Stimulated activated CD8-positive, alpha-beta memory T cell treated with anti-CD3 and anti-CD28 coated beads, Interleukin-7, amount 100 ng/mL, for 1 hour (primary cell): ENCODE measurements at places on chromosomes 16 and 17.

DNA sequence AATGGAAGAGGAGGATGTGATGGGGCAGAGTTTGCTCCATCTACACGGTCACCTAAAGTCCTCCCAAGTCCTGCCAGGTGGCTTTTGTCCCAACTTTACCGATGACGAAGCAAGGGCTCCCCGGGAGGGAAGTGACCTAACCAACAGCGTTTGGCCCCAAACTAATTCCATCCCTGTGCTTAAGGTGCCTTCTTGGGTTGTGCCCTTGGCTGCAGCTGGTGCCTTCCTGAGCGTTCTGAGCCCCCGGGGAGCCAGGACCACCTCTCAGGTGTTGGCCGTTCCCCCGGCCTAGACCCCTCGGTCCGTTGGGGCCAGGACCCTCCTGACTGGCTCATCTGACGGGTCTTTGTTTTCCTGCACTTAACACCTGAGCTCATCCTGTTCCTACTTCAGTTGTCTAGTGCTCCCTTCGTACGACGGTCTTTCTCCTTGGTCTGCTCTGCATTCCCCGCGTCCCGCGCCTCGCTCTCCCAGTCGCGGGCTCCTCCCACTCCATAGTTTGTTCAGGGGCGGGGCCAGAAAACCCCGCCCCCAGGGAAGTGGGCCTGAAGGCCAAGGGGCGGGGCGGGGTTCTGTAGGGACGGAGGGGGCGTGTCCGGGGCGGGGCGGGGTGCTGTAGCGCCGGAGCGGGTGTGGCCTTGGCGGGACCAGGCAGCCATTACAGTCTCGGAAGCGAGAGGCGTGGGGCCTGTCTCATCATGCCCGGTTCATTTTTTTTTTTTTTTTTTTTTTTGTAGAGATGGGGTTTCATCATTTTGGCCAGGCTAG is 822 bp upstream of the ZSCAN10 start:
- peak; percentile 82 for DNase-seq

DNA sequence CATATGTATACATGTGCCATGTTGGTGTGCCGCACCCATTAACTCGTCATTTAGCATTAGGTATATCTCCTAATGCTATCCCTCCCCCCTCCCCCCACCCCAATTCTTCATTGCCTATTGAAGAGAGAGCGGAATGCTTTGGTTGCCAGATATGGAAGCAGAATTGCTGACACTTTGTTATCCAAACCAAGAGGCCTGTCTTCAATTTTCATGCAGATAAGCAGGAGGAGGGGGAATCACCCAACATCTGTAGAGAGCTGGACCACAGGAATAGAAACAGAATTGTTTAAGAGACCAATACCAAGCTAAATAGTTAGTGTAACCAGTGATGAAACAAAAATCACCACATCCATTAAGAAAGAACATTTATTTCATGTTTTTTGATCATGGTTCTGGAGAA is 7.1 kb downstream of the ASPA start:
- DNase-seq = no peak

DNA sequence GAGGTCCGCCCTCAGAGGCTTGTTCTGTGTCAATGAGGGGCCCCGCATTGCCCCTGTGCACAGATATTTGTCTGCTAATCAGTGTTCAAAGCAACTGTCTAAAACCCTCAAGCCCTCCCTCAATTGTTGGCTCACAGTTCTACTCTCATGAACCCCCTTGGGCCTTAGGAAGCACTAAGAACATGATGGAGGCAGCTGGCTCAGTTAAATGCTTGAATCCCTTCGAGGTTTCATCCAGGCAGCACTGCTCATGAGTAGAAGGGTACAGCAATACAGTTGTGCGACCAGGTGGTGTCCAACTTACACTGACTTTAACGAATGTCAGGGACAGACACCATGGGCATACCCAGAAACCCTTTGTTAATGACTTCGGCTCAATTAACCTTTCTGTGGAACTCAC is 89.2 kb upstream of the WSCD1 start:
- no peak for DNase-seq

GRCh38 chr16:79601931-79602627 is 1.5 kb upstream of the MAF start:
- DNase-seq = peak; percentile 45
